ENCODE measurements at places on chromosomes 5 and 9.

DNA sequence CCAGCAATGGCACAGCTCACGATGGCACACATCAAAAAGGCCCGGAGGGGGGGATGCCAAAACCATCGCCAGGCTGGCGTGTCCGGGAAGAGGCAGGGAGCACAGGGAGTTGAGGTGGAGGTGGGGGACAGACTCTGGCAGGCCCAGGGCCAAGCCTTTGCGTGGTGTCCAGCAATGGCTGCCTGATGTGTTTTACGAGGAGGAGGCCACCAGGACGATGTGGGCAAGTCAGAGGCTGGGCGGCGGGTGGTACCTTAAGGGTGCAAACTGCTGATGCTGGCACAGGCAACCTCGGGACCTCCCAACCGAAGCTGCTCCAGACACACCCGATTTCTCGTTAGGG lies 4.7 kb downstream of the VAV2 start:
- no peak for DNase-seq

- peak; percentile 36 for DNase-seq
These were observed 3.6 kb upstream of the NPR3 start for GRCh38 chr5:32707418-32707997.

- DNase-seq, result no peak
These were observed 9.1 kb upstream of the XPA start for GRCh38 chr9:97706246-97706645.

GRCh38 chr5:41270423-41271251 lies 57.3 kb upstream of the C6 start:
- peak; percentile 41 for DNase-seq

DNA sequence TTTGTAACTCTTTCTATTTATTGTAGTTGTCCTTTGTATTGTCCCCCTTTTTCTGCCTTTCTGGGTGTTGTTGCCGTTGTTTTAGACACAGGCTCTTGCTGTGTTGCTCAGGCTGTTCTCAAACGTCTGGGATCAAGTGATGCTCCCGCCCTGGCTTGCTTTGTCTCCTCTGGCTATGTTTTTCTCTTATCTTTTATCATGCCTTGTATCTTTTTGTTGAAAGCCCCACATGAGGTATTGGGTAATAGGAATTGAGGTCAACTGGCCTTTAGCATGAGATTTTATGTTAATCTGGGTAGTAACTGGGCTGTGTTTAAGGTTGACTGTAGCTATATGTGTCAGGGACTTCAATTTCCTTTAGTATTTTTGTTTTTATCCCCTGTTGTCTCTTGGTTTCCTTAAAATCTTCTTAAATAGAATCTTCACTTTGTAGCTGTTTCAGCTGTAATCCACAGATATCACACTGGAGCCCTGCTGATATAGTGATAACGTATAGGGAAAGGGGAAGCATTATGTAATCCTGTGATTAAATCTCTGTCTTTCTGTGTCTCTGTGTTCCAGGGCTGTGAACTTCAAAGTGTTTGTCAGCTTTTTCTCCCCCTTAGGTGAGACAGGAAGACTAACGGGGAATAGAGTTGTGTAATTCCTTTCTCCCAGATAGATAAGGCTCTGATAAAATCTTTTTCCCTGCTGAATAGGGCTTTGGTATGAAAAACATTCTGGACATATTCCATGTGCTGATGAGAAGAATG lies 25.9 kb upstream of the CACNA1B start:
- no peak for DNase-seq

- no peak for DNase-seq
These were observed 29.8 kb downstream of the JAKMIP2 start for GRCh38 chr5:147752666-147753290.

- DNase-seq, result no peak
These were observed at the start of gene PCDHGA1 for GRCh38 chr5:141330299-141331080. TSS of gene PCDHGA1 (plus strand) at chr5:141330514.

- DNase-seq, result no peak
These were observed 257.8 kb downstream of the TRIM32 start for GRCh38 chr9:116944714-116945534.

DNA sequence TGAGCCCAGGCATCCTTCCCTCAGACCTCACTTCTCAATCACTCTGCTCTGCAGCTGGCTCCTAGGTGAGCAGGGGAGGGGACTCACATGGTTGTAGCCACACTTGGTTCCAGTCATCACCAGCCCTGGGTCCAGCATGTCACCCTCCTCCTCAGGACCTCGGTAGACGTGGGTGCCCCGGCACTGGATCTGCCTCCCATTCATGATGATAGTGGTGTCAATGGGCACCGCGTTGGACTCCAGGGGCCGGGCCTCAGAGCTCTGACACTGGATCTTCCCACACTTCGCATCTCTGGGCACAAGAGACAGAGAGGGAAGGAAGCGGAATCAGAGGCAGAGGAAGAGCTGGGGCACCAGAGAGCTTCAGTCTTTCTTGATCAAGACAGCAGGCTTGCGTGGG lies 32.9 kb downstream of the NIPAL4 start:
- DNase-seq, result no peak

DNA sequence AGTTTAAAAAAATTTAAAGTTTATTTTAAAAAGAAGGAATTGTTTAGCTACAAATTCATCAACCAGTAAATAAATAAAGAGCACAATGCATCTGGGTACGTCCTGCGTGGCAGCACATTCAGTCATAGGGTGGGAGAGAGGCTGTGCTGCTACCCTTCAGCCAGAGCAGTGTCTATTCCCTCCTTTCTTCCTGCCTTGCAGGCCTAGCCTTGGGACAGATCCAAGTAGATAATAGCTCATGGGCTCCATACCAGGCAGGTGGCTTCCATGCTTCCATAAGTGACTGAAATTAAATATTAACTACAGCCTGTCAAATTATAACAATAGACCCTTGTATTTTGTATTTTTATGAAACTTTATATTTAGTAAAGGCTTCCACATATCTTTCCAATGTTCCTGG lies 408.3 kb upstream of the RGMB start:
- no peak for DNase-seq

DNA sequence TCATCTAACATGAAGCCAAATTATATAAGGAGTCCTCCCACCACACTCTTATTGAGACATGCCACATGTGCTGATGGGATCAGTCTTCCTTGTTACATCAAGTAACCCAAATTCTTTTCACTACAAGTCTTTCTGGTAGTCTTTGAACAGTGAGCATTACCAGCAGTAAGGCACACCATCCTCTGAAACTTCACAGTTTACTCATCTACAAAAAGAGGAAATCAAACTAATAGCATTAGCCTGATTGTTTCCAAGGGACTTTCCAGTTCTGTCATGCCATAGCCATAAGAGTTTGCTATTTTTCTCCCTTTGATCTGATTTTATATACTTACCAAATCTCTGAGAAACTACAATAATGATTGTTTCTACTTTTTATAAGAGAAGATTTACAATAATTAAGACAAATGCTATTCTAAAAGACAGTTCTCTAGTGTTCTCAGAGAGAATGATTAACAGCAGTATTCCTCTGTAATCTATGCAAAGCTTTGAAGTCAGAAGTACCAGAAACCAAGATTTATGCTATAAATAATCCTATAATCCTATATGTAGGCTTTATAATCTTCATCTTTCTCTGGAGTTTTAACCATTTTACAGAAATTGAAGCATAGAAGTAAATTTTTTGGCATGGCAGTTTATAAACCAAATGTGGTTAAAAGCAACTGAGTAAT lies 166.2 kb upstream of the ACO1 start:
- no peak for DNase-seq

GRCh38 chr9:28909526-28909925 lies 1336.2 kb upstream of the C9orf72 start:
- no peak for DNase-seq

DNA sequence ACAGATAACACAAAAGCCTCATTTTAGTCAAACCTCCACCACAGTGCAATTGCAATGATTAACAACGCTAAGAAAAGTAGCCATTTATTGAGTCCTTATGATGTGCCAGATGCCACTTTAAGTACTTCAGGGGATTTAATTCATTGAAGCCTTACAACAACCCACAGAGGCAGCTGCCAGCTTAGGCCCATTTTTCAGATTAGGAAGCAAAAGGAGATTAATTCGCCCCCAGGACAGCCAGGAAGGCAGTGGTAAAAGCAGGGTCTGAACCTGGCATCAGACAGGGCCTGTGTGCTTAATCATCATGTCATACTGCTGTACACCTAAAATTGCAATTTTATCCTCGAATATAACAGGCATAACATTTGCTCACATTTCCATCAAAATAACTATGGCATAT lies 23.9 kb downstream of the MED27 start:
- DNase-seq, result no peak

- no peak for DNase-seq
These were observed 28.1 kb downstream of the TARS1 start for GRCh38 chr5:33468775-33469435.

DNA sequence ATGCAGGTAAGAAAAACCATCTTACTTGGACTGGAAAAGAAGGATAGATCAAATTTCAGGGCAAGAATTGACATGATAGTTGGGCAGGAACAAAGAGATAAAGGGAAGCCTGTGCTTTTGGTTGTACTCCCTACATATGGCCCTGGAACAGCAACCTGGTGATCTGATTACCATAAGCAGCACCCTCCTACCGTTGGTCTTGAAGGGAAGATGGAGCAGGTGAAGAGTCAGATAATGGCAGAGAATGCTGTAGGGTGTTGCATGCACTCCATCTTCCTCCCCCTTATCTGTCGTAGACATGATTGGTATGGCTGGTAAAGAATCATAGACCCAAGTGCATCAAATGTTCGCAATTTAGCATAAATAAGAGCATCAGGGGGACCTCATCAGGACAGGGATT lies 4.7 kb downstream of the IRGM start:
- no peak for DNase-seq

DNA sequence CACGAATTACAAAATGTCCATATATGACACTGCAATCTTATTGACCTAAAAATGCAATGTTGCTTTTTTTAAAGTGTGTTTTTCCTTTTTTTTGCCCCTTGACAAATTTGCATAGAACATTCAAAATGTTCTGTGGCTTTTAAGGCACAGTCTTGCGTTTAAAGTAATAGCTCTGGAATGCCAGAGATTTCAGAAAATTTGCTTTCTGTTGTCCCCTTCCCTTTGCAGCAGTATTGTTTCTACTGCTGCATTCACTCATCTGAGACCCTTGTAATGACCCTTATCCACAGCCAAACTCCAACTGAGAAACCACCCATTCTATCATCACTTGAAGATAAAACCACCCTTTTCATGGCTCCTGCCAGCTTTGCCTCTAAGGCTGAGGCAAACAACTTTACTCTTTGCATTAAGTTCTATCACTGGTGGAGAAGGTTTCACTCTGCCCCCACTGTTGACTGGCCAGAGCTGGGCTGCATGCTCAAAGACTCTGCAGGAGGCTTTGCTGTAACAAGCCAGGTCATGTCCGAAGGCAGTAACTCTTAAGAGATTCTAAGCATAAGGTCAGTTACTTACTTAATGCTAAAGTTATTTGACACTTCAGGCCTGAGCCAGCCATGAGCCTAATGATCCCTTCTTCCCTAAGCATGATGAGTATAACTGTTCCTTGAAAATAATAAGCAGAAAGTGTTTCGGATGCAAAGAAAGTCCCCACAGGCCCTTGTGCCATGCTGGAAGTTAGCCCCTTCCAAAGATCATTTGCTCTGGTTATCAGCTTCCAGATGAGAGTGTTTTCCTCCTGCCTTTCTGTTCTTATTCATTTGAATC lies 101.9 kb downstream of the CD180 start:
- peak; percentile 34 for DNase-seq

DNA sequence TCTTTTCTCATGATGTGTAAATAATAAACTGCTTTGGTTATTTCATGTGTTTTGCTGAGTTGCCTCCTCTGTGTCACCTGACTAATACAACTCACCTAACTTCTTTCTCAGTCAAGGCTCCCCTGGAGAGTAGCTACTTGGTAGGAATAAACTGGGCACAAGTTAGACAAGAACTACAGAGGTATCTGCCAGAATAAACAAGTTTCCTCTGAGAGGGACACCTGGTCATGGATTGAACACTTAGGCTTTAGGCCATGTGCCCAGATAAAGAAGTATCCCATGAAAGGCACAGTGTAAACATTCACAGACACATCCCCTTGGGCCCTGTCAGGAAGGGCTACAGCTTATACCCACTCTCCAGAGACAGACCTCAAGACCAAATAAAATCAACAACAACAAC lies 532.5 kb downstream of the KIF4B start:
- DNase-seq, result no peak

GRCh38 chr9:135127718-135128670 lies 40.5 kb downstream of the OLFM1 start:
- peak; percentile 30 for DNase-seq

DNA sequence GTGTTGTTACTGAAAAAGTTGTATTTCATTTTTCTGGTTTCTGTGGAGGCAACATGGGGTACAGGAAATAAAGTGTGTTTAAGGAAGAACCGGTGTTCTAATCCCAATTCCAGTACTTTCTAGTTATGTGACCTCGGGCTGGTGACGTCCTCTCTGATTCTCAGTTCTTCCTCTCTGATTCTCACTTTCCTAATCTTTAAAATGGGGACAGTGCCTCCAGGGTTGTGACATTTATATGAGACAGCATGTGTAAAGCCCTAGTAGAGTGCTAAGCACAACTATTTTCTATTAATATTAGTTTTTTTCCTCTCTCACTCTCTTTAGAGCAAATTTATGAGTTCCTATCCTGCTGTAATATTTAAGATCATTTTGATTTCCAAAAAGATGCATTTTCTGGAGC lies 50.9 kb upstream of the PTPDC1 start:
- no peak for DNase-seq

DNA sequence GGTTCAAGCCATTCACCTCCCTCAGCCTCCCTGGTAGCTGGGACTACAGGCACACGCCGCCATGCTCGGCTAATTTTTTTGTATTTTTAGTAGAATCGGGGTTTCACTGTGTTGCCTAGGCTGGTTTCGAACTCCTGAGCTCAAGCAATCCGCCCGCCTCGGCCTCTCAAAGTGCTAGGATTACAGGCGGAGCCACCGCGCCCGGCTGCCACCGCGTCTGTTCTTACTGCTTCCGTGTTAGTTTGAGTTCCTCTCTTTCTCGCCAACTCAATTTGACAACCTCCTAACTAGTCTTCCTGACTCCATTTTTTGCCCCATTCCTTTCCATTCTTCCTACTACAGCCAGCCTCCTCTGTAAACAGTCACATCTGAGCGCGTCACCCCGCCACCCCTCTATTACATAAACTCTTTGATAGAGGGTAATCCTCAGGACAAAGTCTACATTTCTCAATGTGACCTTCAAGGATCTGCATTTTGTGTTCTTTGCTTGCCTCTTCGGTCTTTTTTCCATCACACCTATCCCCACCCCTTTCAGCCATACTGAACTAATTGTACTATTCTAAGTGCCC lies 88.6 kb upstream of the IL6ST start:
- DNase-seq, result no peak

- DNase-seq, result no peak
These were observed 6.4 kb downstream of the GRIA1 start for GRCh38 chr5:153496835-153497234.

DNA sequence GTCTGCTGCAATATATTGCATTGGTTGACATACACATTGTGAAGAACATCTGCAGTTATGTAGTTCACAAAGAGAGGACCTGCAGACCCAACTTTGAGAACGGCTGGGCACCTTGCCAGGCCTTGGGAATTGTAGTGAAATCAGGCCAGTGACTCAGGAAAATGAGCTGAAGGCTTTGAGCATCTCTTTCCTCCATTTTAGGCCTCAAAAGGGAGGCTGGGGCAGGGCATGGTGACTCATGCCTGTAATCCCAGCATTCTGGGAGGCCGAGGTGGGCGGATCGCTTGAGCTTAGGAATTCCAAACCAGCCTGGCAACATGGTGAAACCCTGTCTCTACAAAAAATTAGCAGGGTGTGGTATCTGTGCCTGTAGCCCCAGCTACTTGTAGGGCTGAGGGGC lies 1.4 kb upstream of the IPPK start:
- DNase-seq, result peak; percentile 10

GRCh38 chr9:6973762-6974161 lies 216.0 kb downstream of the KDM4C start:
- no peak for DNase-seq

- no peak for DNase-seq
These were observed 2.0 kb upstream of the KDM3B start for GRCh38 chr5:138350563-138350890.
